Kidney tubule cell (primary cell): ENCODE measurements at places on chromosomes 2 and 18.

- DNase-seq: no peak
Measured at GRCh38 chr2:239802185-239802649, 222.9 kb downstream of the NDUFA10 start.

GRCh38 chr2:209425471-209426071 lies 1.7 kb downstream of the MAP2 start:
- peak; percentile 61 for DNase-seq

DNA sequence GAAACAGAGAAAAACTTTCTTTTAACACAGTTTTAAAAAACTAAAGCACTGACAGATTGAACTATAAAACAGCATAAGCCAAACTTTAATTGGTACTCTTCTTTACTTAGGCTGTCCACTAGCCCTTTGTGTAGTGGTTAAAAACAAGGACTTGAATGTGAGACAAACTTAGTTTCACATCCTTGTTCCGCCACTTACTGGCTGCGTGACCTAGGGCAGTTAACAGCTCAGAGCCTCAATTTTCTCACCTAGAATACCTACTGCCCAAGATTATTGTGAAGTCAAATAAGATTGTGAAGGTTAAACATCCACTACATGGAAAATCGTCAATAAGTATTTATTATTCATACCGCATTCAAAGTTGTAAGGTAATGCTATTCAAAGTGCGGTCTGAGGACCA lies 2.0 kb downstream of the WDR35 start:
- DNase-seq: no peak

DNA sequence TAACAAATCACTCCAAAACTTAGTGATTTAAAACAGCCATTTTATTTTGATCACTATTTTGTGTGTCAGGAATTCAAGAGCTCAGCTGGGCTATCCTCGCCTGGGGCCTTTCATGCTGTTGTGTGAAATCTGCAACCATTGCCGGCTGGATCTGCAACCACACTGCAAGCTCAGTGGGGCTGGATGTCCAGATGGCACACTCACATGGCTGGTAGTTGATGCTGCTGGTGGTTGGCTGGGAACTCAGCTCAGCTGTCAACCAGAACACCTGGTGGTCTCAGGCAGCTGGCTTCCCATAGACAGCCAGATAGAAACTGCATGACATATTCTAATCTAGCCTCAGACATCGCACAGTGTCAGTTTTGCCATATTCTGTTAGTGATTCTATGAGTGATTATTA lies 30.6 kb upstream of the AP1S3 start:
- DNase-seq: no peak

GRCh38 chr2:10357193-10358169 lies 54.8 kb downstream of the HPCAL1 start:
- DNase-seq: no peak

- no peak for DNase-seq
Measured at GRCh38 chr2:238900511-238900910, 52.6 kb downstream of the TWIST2 start.

DNA sequence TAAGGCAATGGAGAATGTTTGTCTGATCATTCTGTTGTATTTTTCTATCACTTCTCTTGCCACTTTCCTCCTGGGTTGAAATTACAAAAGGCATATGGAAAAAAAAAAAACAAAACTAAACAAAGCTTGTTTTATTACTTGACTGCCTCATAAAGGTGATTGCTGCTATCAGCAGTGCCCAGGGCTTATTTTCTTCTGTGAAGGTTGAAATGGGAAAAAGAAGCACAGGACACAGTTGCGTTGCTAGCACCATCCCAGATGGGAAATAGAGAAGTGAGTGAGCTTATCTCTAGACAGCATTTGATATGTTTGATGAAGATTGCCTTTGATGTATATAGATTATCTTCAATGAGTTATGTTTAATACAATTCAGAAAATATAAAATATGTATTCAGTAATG lies 633.8 kb upstream of the ZNF804A start:
- no peak for DNase-seq

DNA sequence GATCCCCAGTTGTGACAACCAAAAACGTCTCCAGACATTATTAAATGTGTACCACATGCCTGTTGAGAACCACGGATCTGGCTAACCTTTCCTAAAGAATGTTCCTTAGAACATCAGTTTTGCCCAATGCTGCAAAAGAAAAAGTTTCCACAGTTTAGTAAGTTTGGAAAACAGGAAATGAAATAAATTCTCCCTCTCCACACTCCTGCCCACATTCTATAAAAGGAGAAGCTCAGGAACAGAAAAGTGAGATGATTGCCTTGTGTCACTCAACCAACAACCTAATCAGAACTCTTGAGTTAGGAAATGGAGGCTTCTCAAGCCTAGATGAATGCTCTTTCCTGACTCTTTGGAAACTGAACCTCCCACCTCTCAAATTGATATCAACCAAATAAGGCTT lies 56.1 kb upstream of the NFE2L2 start:
- no peak for DNase-seq

- no peak for DNase-seq
Measured at GRCh38 chr2:105125428-105125827, 87.6 kb downstream of the MRPS9 start.

GRCh38 chr18:8982416-8983183 lies 119.9 kb upstream of the NDUFV2 start:
- peak; percentile 88 for DNase-seq

DNA sequence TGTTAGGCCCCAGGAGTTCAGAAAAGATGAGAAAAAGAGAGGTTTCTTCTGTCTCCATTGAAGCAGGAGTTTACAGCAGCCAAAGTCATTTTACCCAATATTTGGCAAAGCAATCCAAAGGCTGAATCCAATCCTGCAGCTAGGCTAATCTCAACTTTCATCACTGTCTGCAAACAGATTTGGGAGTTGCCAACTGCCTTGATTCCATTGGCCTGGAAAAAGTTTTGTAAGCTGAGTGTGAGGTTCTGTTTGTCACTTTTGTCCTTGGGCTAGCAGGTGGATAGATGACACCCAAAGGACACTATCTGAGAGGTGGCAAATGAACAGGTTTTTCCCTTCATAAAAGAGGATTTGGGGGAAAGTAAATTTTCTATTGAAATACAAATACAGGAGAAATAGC lies 56.6 kb upstream of the SETBP1 start:
- DNase-seq: no peak

DNA sequence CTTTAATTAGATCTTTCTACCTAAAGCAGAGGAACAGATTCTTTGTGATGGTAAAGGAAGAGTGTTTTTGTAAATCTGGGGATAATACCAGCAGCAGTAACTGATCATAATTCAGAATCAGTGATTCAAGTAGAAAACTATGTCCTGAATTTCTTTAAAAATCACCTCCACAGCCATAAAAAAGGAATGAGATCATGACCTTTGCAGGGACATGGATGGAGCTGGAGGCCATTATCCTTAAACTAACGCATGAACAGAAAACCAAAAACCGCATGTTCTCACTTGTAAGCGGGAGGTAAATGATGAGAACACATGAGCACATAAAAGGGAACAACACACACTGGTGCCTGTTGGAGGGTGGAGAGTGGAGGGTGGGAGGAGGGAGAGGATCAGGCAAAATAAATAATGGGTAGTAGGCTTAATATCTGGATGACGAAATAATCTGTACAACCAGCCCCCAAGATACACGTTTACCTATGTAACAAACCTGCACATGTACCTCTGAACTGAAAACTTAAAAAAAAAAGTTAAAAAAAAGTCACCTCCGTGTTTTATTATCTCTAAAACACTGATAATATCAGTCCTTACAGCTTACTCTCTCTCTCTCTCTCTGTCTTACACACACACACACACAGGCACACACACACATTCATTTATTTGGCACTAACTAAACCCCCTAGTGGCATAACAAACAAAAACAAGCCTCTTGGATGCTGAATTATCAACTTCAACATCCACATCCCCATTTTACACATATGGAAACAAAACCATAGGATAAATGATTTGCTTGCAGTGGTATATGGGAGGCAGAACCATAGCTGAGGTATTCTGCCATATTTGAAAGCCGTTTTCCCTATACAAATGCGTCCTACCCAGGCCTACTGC lies 1.4 kb downstream of the TM4SF20 start:
- no peak for DNase-seq

DNA sequence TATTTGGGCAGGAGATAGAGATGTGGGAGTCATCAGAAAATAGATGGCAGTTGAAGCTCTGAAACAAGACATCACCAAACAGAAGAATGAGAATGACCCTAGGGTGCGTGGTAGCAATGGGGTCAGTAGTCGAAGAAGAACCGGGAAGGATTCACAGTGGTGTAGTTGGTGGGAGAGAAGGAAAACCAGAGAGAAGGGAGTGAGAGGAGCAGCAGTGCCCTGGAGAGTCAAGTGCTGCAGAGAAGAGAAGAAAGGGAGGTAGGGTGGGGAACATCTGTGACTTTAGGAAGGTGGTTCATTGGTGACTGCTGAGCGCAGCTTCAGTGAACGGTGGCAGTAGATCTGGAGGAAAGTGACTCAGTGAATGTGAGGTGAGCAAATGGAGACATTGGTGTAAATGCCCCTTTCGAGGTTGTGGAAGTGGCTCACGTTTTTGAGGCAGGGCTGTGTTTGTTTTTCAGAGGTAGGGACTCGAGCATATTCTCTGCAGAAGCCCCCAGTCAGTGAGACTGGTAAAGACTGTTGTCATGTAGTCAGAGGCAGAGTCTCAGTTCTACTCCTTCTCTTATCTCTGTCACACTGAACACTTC lies 36.4 kb downstream of the CDC42EP3 start:
- DNase-seq: no peak

DNA sequence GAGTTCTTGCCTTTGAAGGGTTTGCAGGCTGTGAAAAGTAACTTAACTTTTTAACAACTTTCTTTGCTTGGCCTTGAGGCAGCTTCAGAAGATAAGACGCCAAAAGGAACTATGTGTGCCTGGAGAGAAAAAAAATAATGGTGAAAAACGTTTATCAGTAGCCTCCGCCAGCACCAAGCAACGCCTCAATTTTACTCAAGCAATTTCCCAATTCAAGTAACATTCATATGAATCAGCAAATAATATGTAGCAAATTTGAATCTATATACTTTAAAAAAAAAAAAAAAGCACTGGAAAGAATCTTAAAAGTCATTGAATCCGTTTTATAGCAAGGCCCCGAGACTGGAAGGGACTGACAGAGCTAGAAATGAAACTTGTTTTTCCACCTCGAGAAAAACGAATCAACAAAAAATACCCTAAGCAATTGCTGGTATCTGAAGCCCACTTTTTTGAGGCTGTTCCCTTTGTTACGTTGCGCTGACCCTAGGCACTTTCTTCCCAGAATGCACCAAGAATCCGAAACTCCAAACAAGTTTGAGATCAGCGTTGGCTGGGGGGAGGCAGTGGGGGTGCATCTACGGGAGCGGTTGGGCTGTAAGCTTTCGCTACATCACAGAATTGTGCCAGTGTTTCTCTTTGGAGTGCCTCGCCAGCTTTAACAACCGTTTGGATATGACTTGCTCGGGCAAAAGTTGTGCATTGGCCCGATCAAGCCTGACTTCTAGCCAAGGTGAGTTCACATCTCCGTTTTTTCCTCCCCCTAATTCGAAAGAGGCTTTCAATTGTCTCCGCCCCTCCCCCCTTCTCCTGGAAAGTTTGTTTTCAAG lies 2.7 kb upstream of the TGIF1 start:
- DNase-seq: no peak

- peak; percentile 49 for DNase-seq
Measured at GRCh38 chr2:65431421-65432226, 775 bp downstream of the SPRED2 start.

DNA sequence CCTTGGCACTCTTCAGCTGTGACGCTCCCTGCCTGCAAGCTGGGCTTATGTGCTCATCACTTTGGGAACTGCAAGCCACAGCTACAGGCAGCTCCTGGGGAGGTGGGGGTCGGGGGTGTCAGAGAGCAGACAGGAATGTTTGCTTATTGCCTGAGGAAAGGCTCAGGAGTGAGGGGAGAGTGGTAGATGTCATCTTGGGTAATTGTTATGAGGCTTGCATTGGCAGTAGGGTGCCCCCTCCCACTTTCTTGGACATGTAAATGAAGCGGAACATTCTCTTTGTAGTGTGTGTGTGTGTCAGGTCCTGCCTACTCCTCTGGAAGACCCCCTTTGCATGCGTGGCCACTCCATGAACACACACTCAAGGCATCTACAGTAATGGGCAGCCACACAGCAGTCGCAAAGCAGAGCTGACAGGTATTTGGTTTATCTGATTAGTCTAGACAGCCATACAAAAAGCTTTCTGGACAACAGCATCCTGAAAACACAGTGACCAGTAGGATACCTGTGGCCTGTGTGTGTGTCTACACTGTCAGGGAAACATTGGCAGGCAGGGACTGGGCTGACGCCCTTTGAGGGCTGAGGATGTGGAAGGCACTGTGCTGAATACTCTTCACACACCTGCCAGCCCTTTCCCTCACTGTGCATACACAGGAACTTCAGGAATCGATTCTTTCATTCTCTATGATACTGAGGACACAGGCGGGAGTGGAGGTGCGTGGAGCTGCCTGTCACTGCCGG lies 17.1 kb upstream of the MC2R start:
- no peak for DNase-seq

DNA sequence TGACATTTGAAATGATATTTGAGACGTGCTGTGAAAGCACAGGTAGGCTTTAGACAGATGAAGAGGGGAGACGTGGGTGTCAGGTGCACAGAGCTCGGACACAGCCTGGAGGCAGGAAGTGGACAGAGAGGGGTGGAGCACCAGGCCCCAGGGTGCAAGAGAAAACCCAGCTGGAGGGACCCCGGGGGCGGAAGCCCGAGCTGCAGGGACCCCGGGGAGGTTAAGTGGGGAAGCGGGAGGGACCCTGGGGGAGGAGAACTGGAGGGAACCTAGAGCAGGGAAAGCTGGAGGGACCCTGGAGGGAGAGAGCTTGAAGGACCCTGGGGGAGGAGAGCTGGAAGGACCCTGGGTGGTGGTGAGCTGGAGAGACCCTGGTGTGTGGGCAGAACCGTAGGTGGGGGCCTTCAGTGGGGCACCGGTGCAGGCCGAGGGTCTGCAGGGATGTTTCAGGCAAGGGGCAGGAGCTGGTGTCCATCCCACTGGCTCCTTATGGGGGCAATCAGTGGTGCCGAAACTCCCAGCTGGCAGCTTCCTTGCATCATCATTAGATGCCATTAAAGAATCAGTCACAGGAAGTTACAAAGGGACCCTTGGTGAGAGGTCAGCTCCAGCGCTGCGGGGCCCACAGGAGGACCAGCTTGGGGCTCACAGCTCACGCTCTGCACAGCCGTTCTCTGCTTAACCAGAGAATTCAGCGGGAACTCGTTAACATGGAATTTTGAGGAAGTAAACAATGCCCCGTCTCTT lies 246.6 kb downstream of the EIPR1 start:
- DNase-seq: no peak

- peak; percentile 43 for DNase-seq
Measured at GRCh38 chr2:112706170-112706664, 14.6 kb upstream of the NT5DC4 start.

DNA sequence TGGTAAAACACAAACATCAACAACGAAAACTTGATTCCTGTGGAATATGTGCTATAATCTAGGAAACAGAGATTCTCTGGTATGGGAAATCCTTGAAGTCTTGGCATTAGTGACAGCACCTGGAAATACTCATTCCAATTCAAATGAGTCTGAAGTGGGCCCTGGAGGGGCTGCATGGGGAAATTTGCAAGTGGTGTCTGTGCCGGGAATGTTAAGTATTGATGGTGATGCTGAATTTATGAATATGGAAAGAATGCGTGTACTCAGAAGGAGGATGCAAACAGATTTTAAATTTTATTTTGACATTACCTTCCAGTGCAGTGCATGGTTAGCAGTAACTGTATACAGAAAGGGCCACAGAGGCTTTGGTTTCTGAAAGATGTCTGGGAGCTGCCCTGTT lies 37.2 kb downstream of the PTPRM start:
- no peak for DNase-seq

GRCh38 chr18:63152096-63152495 lies 167.5 kb downstream of the BCL2 start:
- no peak for DNase-seq

GRCh38 chr18:55345103-55345950 lies 242.7 kb downstream of the TCF4 start:
- DNase-seq: no peak
